Right renal cortex interstitium (tissue), 3 donors: ENCODE measurements at places on chromosomes 3 and 15. TPM values are rescaled to one million over a fixed set of nuclear protein-coding genes. Genes with fewer than 3 reads are reported as not detected.

MNS1 gene
- polyA plus RNA-seq, result 30.0 TPM

IMPG2 gene
- 0.33 TPM for polyA plus RNA-seq

CGNL1 gene
- 69.8 TPM for polyA plus RNA-seq

PAQR9 gene
- polyA plus RNA-seq, result 0.47 TPM

PAK2 gene
- 90.5 TPM for polyA plus RNA-seq
